ENCODE measurements at places on chromosomes 3 and 15. TPM values are rescaled to one million over a fixed set of nuclear protein-coding genes. Genes with fewer than 3 reads are reported as not detected.

The ALPK3 gene
- polyA plus RNA-seq, result 0.12 TPM

The C3orf52 gene
- polyA plus RNA-seq, result not detected

The C15orf62 gene
- not detected for polyA plus RNA-seq

The TTC23 gene
- polyA plus RNA-seq, result 0.55 TPM

The TRAT1 gene
- 0.33 TPM for polyA plus RNA-seq

The CYP1A1 gene
- polyA plus RNA-seq, result 0.16 TPM

The WDR72 gene
- polyA plus RNA-seq, result not detected

The ATP10A gene
- 0.92 TPM for polyA plus RNA-seq

The HGD gene
- 0.38 TPM for polyA plus RNA-seq

The BUB1B gene
- not detected for polyA plus RNA-seq

The TRH gene
- polyA plus RNA-seq, result not detected

The CHDH gene
- not detected for polyA plus RNA-seq

The GRAMD1C gene
- polyA plus RNA-seq, result 0.27 TPM

The RETNLB gene
- not detected for polyA plus RNA-seq

The CFAP91 gene
- polyA plus RNA-seq, result not detected

The CD96 gene
- 0.97 TPM for polyA plus RNA-seq

The SEC22C gene
- 15.3 TPM for polyA plus RNA-seq

The GPR156 gene
- not detected for polyA plus RNA-seq

The PCOLCE2 gene
- polyA plus RNA-seq, result not detected

The ZKSCAN7 gene
- polyA plus RNA-seq, result 0.57 TPM

The TM6SF1 gene
- polyA plus RNA-seq, result 46.0 TPM

The LMOD3 gene
- not detected for polyA plus RNA-seq

The SLC12A1 gene
- not detected for polyA plus RNA-seq

The NCEH1 gene
- 20.7 TPM for polyA plus RNA-seq

The OCA2 gene
- not detected for polyA plus RNA-seq

The LDHAL6B gene
- polyA plus RNA-seq, result not detected

The CEP70 gene
- 0.11 TPM for polyA plus RNA-seq

The SYNPR gene
- polyA plus RNA-seq, result not detected

The EFCAB12 gene
- not detected for polyA plus RNA-seq

The SLC28A2 gene
- polyA plus RNA-seq, result not detected

The SLC24A5 gene
- polyA plus RNA-seq, result not detected

The PP2D1 gene
- polyA plus RNA-seq, result not detected

The NAALADL2 gene
- not detected for polyA plus RNA-seq

The GP5 gene
- polyA plus RNA-seq, result not detected

Measured in CD14-positive monocyte (primary cell).